ENCODE measurements at places on chromosomes 2 and 18.

- DNase-seq = no peak
These were observed 1387.7 kb downstream of the SUCLG1 start for GRCh38 chr2:83071352-83071751.

- DNase-seq = no peak
These were observed 29.4 kb downstream of the PSD4 start for GRCh38 chr2:113203217-113203530.

- no peak for DNase-seq
These were observed 33.0 kb downstream of the CYP26B1 start for GRCh38 chr2:72114693-72115051.

GRCh38 chr2:134657650-134658250 lies 61.0 kb downstream of the TMEM163 start:
- DNase-seq = no peak

DNA sequence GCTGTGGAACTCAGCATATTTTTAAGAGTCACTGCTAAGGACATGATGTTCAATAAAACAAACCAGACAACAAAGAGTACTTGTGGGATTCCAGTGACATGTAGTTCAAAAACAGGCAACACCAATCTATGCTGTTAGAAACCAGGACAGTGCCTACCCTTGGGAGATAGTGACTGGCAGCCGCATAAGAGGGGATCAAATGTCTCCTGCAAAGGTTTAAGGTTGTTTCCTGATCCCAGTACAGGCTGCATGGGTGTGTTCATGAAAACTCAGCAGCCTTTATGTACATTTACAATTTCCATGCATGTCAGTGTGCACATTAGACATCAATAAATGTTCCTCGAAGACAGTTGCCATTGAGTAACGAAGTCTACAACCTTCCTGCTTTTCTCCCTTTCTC lies 183.8 kb downstream of the PID1 start:
- no peak for DNase-seq

DNA sequence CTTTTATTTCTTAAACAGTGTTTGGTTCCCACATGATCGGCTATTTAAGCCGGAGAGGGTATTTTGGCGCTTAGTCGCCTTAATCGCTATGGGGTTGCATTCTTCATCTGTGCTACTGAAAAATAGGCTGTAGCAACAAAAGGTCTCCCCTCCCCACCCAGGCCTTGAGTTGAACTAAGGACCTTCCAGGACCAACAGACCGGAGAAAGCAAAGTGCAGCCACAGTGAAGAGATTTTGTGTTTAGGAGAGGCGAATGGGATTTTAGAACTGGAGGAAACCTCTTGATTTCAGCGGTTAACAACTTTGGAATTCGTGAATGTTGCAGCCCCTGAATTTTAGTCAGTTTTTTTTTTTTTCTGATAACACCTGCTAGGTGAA lies 1.4 kb downstream of the ITGA6 start:
- DNase-seq = no peak

DNA sequence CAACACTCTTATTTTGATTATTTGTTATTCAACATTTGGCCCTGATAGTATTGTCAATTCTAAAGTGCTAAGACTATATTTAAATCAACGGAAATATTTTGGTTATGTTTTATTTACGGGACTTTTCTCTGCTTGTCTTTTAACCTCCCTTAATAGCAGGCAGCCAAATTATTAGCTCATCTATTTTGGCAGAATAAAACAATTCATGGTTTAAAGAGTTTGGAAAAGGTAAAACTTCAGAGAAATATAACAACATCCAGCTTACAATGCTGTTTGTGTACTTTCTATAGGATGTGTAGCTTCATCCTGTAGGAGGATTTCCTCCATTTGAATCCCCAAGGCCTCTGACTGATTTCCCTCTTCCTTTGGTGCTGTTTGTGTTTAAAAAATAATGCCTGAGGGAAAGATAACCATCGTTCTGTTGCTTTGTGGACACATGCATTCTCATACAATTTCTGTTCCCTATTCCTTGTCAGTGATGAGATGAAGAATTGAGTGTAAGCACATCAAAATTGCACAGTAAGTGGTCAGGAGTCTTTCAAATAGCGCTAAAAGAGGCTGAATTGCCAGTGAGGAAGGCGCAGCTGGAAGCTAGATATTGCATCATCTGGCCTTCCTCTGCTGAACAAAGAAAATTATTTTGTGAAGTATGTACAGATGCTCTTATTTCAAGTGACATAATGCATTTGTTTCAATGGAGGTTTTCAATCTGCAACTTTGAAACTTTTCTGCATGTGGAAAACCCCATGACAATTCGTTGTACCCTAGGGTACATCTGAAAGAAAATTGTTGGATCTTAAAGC lies 80.3 kb downstream of the CD28 start:
- no peak for DNase-seq

DNA sequence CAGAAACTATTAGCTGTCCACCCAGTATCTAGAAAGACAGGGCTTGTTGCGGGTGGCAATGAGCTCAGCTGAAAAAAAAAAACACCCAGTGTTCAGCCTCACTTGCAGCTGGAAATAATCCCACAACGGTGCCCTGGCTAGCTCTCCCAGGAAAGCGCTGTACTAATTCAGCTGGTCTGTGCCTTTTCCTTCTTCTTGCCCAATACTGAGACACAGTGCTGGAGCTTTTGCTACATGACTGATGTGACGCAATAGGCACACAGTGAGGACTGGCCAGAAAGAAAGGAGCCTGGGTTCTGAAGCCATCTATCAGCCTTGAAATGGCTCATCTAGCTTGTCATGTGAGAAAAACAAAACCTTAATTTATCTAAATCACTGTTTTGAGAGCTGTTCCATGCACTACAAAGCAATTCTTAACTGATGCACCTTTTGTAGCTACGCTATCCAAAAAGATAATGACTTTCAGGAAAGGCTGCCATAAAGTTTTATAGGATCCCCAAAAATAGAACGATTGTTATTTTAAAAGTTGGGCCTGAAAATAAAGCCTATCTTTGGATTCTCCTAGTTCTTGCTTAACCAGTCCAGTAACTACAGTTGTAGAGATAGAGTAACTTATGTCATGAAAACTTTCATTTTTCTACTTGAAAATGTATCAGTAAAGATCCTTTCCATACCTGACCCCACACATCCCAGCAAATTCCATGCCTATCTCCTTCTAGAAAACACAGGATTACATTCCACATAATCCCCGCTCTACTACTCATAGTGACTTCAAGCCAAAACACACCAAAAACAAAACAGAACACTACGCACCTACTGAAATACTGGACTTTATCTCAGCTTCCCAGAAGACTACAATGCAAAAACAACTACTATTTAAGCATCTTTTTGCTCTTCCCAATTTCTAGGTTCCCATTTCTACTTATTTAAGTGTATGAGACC lies 15.9 kb downstream of the KIDINS220 start:
- peak; percentile 65 for DNase-seq

DNA sequence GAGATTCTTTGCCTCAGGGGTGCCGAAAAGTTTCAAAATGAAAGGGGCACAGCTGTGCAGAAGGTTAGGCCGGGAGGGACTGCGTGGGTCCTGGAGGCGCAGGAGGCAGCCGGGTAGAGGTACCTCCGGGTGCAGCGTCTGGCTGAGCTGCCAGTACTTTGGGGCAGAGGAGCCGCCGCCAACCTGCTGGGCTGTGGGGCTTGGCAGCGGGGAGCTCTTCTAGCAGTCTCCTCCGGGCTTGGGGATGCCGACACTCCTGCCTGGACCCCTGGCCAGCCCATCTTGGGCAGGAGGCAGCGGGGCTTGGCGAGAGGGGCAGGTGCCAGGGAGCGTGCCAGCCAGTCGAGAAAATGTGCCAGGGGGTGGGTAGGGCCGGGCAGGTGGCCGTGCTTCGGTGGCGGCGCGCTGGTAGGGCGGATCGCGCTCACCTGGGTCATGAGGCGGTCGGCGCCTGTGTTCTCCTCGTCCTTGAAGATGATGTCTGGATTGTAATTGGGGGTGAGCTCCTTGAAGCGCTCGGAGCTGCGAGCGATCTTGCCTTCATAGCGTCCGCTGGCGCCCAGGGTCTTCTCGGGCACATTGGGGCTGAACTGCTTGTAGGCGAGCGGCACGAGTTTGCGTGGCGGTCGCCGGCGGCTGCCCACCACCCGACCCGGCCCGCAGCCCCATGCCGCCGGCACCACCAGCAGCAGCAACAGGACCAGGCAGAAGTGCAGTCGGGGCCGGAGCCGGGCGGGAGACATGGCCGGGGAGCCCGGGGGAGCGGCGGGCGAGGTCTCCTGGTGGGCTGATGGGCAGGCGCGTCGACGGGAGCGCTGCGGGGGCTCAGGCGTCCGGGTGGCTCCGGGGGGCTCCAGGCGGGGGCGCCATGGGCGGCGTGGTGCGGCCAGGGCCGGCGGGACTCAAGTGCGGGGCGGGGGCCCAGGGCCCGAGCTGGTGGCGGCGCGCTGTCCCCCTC lies 717 bp downstream of the IHH start:
- DNase-seq = no peak

DNA sequence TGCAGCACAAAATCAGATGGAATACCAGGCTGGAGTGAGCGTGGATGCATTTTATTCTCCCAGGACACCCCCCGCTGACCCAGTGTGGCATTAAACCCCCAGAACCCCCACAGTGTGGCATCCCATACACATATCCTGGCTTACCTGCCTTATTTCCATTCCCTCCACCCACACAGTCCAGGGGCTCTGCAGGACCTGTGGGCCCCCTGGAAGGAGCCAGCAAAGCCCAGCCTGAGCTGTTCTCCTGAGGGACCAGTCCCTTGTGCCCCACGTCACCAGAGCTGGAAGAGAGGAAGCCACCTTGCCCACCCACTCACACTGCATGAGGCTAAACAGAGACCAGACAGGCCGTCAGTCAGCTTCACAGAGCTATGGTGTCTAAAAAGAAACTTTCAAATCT lies 20.1 kb downstream of the ST8SIA5 start:
- DNase-seq = no peak

- DNase-seq = no peak
These were observed 947.3 kb upstream of the CRIM1 start for GRCh38 chr2:35408320-35408719.

- no peak for DNase-seq
These were observed 97.4 kb upstream of the DNAJC10 start for GRCh38 chr2:182618672-182619079.

GRCh38 chr2:85179541-85179940 lies 46.3 kb downstream of the TCF7L1 start:
- peak; percentile 1 for DNase-seq

GRCh38 chr18:23673725-23674124 lies 11.0 kb upstream of the ANKRD29 start:
- DNase-seq = no peak

- DNase-seq = no peak
These were observed 4.9 kb upstream of the PPM1B start for GRCh38 chr2:44163777-44164176.

- DNase-seq = no peak
These were observed 158.6 kb downstream of the ALPK2 start for GRCh38 chr18:58470292-58470691.

- no peak for DNase-seq
These were observed 140.3 kb upstream of the DDX18 start for GRCh38 chr2:117674172-117674571.

DNA sequence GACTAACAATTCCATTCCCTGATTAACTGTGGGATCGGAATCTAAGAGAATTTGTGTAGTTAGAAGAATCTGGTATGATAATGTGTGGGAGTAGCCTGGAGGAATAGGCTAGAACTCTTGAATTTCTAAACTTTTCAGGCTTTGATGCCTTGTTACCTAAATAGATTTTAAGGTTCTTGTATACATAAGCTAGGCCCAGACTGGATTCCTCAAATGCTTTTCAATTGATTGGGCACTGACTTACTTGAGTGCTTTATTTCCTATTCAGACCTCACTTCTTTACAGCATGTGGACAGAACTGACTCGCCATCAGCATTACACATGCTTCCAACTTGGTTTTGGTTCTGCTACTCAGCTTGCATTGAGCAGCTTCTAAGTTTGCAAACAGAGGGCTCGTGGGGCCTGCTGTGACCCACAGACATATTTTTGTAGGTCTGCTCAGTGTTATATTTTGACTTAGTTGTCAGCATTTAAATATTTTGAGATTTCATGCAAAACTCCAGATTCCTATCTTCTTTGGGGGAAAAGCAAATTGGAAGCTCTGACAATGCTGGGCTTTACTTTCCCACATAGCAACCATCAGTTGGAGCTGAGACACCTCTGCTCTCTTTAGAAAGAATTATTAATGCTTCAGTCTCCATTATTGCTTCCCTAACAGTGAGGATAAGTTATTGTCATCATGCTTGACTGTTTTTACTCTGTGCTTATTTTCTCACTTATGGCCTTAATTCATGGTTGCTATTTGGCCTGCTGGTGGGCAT lies 5.7 kb downstream of the PARD3B start:
- DNase-seq = no peak

DNA sequence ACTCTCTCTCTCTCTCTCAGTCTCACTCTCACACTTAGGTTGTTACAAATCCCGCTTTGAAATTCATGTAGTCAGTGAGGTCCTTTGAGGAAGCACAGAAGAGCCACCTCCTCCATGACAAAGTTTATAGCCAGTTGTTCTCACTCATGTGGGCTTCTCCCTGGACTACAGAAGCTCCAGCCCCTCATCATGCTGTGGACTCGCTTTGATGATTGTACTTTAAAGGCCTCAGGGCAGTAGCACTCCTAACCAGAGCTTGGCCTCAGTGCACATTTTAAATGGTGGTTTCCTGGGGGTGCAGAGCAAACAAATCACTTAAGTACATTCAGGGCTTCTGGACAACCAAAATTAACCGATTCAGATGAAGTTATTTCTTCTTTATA lies 115.7 kb downstream of the MTCL1 start:
- DNase-seq = no peak

- no peak for DNase-seq
These were observed 1.7 kb downstream of the SH3YL1 start for GRCh38 chr2:262117-262516.

DNA sequence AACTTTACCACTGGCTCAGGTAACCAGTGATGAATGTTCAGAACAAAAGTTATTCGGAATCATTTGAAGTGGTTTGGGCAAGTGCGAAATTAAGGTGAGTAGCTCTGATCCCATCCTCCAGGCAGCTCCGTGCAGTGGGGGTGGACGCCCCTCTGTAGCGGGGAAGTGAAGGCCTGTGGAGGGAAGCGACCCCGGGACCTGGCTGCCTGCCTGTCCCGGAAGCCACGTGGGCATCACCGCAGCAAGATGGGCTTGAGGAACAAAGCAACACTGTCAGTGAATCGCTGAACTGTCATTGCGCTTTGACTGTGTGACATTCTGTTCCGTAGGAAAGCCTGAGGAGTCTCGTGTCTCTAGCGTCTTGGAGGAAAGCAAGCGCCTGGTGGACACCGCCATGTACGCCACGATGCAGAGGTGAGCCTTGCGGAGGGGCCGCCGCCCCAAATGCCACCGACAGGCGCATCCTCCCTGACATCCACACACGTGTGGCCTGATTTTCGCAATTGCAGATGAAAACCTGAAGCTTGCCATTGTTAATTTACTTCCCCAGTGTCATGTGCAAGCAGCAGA lies 9.5 kb downstream of the TPO start:
- peak; percentile 58 for DNase-seq

GRCh38 chr2:143939626-143940330 lies 580.1 kb downstream of the ZEB2 start:
- DNase-seq = no peak

All from suprapubic skin (tissue), 4 donors.